ENCODE measurements at places on chromosomes 2 and 18.

DNA sequence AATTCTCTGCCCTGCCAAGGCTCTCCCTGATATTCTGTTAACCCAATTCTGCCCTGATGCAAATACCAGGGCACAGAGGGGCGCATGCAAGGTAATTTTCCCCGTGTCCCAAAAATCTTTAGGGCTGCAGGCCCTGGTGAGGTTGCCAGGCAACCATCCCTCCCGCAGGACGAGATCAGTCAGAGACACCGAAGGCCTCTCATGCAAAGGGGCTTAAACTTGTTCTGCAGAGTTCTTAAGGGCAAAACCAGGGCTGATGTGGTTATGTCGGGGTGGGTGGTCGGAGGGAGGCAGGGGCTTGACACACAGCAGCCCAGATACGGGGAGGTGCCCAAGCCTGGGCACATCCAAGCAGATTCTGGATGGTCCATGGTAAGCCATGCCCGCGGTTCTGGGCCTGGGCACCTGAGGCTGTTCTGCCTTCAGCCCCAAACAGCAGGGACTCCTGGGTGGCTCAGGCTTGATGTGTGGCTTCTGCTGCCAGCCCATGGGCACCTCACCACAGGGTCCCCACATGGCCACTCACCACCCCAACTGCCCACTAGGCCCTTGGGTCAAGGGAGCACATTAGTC is 27.2 kb downstream of the STEAP3 start:
- DNase-seq, result no peak

- DNase-seq, result no peak
Measured at GRCh38 chr18:11305507-11305906, 156.1 kb upstream of the PIEZO2 start.

- no peak for DNase-seq
Measured at GRCh38 chr2:109517118-109517889, 96.5 kb downstream of the SEPTIN10 start.

GRCh38 chr18:39318008-39318407 is 1752.4 kb upstream of the CELF4 start:
- no peak for DNase-seq

DNA sequence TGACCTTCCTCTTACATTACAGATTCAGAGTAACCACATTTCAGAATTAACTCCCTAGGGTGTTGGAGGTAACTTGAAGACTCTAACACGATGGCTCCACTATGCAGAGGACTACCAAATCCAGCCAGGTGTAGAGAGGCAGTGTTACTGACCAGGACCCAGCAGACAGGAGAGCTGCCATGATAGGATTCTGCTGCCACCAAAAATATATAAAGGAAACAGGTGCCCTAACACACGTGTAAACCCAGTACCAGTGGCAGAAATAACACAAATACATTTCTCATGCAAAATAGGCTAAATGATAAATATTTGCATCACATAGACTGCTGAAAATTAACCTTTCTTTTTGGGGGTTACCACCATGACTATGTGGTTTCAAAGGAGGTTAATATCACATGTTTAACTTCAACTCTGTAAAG is 7.0 kb downstream of the ZBTB14 start:
- no peak for DNase-seq

DNA sequence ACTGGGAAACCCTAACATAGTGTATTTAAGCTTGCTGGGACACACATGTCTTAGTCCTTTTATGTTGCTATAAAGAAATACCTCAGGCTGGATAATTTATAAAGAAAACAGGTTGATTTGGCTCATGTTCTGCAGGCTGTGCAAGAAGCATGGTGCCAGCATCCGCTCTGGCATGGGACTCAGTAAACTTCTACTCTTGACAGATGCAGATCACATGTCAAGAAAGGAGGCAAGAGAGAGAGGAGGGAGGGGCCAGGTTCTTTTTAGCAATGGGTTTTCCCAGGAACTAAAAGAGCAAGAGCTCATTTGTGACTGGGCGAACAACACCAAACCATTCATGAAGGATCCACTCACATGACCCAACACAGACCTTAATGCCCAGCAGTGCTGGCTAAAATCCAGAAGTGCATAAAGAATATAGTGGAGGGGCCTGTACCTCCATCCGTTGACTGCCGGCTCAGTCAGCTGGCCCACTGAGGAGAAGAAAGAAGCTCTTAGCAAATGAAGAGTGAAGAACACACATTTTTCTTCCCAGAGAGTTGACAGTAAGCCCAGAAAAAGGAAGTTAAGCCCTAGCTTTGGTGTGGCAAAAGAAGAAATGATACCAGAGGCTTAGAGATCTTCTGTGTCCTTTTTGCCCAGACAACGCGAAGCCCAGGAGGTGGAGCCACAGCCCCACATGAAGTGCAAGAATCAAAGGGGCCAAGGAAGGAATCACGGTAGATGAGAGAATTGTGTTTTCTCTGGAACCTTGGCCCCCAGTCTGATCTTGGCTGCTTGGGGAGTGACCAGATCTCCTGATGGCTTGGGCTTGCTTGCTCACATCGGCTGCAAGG is 183.5 kb upstream of the FAM98A start:
- no peak for DNase-seq

GRCh38 chr2:20584399-20585358 is 66.2 kb downstream of the HS1BP3 start:
- peak; percentile 96 for DNase-seq

- DNase-seq, result peak; percentile 57
Measured at GRCh38 chr18:48777026-48777743, 173.6 kb downstream of the SMAD7 start.

DNA sequence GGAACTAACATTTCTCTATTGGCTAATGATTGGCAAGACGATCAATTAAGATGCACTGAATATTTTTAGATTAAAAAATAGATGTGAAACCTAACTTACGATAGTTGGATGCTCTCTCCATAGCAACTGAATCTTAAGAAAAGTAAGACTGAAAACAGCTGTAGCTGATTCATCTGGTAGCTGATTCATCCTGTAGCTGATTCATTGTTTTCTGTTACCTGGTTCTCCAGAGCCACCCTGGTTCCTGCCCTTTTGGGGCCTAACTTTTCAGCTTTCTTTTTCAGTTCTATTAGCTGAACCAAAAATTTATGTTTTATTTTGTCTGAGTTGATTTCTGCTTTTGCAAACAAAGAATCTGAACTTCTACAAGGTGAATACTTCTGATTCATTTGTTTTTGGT is 22.7 kb upstream of the SPR start:
- DNase-seq, result no peak

Data from renal pelvis (tissue), 12 donors.